M059J (cell line): ENCODE measurements at places on chromosomes 3 and 15.
A peak's percentile ranks its signal among the peaks of the same experiment; 100 is the strongest.

DNA sequence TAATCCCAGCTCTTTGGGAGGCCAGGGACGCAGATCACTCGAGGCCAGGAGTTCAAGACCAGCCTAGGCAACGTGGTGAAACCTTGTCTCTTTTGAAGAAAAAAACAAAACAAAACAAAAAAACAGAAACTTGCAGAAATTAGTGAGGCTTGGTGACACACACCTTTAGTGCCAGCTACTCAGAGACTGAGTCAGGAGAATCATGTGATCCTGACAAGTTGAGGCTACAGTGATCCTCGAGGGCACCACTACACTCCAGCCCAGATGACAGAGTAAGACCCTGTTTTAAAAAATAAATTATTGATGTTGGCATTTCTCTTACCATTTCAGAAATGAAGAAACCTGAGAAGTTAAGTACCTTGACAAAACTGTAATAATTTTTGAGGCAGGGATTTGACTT, 44.6 kb upstream of the CCNB2 start:
- no peak for DNase-seq

DNA sequence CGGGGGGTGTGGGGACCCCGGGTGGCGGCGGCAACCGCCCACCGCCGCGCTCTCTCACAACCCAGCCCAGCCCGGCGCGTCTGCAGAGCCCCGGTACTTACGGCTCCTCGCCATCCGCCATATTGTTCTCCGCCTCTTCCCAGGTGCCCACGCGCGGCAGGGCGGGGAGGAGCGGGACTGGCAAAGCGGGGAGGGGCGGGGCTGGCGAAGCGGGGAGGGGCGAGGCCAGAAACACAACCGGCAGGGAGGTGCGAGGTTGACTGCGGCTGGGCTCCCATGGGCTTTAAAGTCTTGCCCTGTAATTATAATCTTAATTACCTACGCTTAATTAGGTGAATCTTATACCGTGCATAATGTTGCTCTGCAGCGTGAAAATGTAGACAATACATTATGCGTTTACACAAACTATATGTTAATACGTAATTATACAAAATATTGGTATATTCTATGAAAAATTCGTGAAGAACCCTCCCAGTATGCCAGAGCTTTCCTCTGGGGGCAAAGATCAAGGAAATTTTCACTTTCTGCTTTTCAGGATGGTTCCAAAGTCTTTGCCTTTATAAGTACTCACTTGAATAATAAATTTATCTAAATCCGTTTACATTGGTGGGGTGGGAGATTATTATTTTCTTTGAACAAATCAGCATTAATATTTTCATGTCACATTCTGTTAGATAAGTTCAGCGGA, at the start of gene UBA3:
Gene UBA3 (minus strand): TSS at position 133 of the 688 bp plus-strand sequence. CDS start 12 bp downstream, at position 121.
- DNase-seq, result peak; percentile 71

GRCh38 chr3:29176501-29176900, 104.4 kb upstream of the RBMS3 start:
- DNase-seq, result no peak

DNA sequence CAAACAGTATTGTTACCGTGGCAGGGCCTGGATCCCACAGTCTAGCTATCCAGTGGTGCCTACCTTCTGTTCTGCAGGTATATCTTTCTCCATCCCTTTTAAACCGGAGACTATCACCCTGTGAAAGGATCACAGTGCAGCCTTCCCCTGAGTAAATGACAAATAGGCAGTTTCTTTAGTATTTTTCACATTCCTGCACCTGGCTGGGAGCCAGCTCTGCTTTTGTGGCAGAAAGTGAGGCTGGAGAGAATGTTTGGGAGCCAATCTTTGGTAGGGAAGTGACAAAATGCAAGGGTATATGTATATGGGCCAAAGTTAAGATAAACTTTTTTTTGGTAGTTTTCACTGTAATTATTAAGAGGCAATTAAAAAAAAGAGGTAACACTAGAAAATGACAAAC, 54.8 kb downstream of the ARHGEF26 start:
- DNase-seq, result no peak

DNA sequence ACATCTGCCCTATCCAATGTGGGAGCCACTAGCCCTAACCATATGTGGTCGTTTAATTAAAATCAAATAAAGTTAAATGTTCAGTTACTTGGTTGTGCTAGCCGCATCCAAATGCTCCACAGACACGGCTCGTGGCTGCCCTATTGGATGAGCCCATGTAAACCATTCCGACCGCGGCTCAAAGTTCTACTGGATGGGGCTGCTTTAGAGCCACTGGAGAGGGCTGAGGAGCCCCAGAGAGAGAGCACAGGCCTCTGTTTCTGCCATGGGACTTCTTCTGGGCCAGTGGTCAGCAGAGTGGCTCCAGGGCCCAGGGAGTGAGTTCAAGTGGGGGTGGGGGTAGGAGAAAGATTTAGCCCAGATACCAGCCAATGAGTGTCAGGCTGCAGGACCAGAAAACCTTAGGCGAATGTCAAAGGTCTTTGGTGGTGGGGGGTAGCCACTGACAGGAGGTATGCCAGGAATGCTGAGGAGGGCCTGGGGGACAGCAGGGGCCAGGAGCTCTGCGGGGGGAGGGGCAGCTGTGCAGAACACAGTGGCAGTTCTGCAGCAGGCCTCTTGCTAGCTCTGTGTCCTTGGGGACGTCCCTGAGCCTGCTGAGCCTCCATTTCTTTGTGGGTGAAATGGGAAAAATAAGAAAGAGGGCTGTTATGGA, 30.1 kb downstream of the SPSB4 start:
- no peak for DNase-seq

DNA sequence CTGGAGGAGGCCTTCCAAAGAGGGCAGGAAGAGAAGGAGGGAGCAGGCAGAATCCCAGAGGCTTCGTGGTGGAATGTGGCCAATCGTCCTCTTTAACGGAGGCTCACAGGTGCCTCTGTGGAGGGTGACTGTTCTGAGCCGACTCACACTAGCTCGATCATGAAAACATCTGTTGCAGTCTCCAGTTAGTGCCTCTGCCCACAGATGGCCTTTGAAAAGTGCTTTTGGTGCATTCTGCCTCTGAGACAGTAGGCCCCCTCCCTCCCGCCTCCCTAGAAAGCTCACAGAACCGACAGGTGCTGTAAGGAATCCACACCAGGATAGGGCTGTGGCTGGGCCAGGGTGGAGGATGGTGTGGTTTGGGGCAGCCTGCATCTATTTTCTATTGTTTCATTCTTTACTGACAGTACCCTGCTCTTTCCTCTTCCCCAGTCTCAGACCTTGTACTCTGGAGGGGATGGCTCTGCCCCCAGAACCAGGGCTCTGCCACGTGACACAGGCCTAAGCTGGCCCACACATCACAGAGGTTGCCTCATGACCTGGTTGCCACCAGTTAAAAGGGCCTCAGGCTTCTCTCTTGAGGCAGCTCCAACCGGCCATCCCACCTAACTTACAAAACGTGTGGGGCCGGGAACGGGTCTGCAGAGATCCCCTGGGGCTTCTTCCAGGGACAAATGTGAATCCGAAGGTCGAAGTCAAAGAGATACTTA, 27.2 kb upstream of the PIGZ start:
- no peak for DNase-seq

DNA sequence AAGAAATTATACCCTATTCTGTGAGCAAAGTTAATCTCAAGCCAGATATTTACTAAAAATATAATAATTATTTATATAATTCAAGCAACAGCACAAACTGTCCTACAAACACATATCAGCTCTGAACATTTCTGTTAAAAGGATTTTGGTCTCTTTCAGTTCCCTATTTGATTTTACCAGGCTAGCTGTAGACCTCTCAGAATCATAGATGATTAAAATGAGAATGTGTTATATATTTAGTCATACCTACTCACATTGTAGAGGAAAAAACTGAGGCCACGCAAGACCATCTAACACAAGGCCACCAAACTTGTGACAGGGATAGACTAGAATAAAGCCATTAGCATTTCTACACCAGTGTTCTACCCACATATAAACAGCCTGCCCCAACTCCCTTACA, 28.5 kb downstream of the ACKR4 start:
- DNase-seq, result no peak

- no peak for DNase-seq
Observed at GRCh38 chr15:64001148-64001547, 45.1 kb downstream of the DAPK2 start.

DNA sequence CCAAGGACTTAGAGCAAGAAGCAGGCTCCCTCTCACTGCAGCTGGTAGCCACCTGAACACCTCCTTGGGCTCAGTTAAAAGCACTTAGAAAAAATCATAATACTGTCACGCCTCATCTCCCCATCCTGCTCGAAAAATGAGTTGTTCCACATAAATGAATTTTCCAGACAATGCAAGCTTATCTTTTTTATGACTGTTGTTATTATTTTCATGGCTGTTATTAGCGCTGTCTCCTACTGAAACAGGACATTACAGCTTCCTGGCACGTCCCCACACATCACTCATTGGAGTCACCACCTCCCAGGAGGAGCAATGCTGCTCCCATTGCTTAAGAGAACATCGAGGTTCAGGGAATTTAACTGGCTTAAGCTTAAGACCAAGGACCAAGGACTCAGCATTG, 26.5 kb downstream of the CCDC33 start:
- no peak for DNase-seq
